HFF-Myc (cell line): ENCODE measurements at places on chromosomes 3 and 15.

DNA sequence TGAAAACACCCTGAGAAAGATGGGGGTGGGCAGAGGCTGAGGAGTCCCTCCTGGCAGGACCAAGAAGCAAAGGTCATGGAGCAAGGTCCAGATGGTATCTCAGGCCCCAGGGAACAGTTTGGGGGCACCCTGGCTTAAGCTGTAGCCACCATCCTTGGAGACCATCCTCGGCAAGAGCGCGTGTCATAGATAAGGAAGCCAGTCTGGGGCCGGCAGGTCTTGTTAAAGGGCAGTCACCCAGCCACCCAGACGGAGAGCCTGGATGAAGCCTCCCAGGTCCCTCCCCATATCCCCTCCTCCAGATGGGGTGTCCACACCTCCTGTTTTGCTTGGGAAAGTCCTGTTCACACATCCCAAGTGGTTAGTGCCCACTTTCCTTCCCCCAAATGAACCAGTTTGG lies 191.1 kb downstream of the KLF13 start:
- DNase-seq = no peak

GRCh38 chr15:39359771-39360170 lies 221.1 kb upstream of the THBS1 start:
- DNase-seq = no peak

GRCh38 chr3:148911173-148911572 lies 46.1 kb downstream of the CPA3 start:
- DNase-seq = no peak

GRCh38 chr3:11711876-11712275 lies 68.2 kb upstream of the VGLL4 start:
- DNase-seq = no peak

DNA sequence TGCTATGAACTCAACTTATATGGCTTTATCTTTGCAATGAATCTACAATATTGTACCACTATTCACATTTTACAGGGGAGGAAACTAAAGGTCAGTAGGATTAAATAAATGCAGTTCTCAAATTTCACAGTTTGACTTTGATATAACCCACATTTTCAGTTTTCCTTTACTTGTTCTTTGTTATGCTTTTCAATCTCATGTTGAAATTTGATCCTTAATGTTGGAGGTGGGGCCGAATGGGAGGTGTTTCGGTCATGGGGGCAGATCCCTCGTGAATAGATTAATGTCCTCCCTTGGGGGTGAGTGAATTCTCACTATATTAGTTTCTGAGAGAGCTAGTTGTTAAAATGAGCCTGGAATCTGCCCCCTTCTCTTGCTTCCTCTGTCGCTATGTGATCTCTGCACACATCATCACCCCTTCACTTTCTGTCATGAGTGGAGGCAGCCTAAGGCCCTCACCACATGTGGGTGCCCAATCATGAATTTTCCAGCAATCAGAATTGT lies 44.7 kb downstream of the CD200 start:
- no peak for DNase-seq

DNA sequence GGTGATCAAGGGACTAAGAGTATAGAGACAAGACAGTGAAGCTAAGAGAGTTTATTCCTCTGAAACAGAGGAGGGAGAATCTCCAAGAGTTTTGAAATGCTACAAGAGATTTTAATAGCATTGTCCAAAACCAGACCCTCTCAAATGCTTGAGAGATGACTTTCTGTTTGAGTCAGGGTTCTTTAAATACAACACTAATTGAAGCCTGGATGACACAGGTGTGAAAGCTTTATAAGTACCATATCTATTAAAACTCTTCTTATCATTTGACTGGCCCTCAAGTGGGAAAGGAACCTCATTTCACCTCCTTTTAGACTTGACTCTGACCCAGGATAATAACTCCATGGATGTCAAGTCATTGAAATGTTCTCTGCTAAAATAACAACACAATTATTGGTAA lies 5.6 kb downstream of the COL8A1 start:
- DNase-seq = no peak

DNA sequence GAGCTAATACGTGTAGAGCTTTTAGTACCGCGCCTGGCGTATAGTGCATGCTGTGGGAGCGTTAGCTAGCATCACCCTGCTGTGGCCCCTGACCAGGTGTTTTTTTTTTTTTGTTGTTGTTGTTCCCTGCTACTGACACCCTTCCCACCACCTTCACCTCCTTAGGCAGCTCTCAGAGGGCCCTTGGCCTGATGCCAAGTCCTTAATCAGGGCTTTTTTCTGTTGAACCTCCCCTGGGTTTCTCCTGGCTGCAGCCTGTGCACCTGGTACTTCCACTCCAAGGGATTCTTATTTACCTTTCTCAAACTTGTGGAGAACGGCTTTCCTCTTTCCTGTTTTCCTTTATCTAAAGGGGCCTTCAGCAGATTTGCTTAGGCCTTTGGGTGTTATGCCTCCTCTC lies 53.3 kb downstream of the SLC7A14 start:
- DNase-seq = no peak

DNA sequence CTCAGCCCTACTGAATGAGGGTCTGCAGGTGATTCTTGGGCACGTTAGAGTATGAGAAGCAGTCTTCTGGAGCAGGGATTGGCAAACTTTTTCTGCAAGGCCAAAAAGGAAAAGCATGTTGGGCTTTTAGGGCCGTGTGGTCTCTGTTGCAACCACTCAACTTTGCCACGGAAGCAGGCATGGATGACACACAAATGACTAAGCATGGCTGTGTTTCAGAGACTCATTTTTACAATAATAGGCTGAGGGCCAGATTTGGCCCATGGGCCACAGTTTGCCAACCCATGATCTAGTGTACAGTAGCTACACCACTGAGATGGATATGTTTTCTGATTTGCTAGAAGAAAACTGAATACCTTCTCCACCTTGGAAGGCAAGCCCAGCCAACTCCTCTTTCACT lies 66.1 kb upstream of the PRICKLE2 start:
- peak; percentile 52 for DNase-seq

GRCh38 chr3:129060276-129061022 lies at the start of gene GP9:
TSS of gene GP9 (plus strand) at chr3:129060779. CDS start at chr3:129061740, 961 bp downstream.
- DNase-seq = no peak

GRCh38 chr3:188421151-188421821 lies 267.3 kb downstream of the LPP start:
- peak; percentile 69 for DNase-seq

- no peak for DNase-seq
These were observed 18.6 kb upstream of the GLCE start for GRCh38 chr15:69141833-69142232.

DNA sequence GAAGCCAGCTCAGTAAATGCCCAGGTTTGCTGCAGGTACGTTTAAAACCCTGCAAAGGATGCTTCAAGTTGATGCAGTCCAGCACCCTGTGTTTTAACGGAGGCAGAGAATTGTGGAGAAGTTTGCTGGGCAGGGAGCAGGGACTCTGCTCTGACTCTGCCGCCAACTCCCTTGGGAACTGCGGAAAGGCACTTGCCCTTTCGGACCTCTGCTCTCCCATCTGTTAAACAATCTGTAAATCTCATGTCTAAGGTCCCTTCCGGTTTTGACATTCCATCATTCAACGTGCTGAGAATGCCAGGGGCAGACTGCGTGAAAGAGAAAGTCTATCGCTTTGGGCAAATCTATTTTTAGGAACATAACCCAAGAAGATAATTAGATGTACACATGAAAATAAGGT lies 184.5 kb downstream of the OPA1 start:
- no peak for DNase-seq

DNA sequence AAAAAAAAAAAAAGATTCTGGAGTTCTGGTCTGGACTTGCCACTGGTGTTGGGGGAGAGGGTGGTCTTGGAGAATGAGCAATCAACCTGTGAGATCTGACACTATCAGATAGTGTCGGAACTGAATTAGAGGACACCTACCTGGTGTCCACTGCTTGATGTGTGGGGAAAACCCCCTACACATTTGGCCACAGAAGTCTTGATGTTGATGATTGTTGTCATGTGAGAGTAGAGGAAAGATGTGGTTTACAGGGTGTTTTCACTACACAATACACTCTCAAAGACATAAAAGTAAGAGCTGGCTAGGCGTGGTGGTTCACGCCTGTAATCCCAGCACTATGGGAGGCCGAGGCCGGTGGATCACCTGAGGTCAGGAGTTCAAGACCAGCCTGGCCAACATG lies 36.9 kb upstream of the RAB7A start:
- no peak for DNase-seq

- no peak for DNase-seq
These were observed 247.4 kb downstream of the KBTBD8 start for GRCh38 chr3:67245545-67245944.

DNA sequence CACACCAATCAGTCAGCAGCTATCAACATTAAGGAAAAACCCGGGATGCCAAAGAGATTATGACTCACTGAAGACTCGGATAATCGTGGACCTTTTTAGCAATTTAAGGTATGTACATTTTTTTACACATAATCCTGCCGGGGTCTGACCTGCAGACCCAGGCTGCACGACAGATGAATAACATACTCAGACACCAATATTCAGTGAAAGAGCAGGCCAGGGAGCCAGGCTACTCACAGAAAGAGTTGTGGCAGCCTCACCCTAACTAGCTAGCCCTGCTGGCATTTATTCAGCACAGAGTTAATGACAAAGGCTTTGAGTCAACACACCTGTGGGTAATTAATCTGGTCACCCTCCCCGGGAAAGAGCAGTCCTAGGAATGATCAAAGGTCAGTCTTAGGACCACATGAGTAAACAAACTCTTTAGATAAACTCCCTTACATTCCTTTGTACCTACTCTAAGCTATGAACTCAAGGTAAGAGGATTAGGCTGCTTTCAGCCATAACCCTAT lies 727.5 kb downstream of the TBL1XR1 start:
- DNase-seq = no peak

DNA sequence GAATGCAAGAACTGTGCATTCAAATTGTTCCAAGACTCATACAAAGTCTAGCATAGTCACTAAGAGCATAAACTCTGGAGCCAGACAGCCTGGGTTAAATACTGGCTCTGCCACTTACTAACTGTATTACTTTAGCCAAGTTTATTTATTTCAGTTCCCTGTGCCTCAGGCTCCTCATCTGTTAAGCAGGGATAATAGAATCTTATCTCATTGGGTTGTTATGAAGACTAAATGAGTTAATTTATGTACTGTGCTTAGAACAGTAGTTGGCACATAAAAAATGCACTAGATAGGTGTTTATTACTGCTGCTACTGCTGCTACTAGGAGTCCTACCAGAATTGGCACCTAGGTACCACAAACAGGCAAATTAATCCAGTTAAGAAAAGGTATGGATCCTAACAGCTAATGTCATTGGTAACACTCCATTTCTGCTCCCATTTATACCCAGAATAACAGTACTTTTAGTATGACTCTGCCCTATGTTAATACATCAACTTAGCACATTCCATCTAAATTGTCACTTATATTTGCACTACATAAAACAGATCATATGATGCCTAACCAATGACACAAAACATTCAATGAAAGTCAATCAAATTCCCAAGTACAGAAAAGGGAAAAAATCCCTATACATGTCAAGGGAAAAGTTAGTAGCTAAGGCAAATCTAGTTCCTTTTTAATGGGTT lies 45.7 kb downstream of the GSK3B start:
- no peak for DNase-seq

DNA sequence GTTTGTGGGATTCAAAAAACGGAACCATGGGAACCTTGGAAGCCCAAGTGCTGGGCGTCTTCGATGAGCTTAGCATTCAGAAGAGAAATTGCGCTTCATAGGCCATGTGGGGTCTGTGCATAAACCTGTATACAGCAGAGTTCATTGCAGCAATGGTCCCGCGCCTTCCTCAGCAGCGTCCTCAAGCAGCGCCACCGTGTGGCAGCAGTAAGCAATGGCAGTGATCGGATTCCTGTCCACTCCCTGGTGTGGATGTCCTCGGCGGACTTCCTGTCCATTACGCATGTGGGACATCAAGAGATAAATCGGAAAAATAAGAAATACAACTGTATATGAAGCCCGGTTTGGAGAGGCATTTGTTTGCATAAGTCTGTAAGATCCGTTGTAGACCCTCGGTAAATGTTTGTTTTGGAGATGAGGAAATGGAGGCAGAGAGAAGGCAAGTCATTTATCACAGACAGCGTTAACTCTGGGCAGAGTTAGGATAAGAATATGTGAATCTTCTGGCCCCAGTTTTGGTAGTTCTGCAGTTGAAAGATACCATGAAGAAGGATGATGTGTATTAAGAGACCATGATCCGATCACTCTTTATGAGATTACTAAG lies 57.7 kb downstream of the CNTN4 start:
- no peak for DNase-seq

- DNase-seq = no peak
These were observed 43.1 kb upstream of the SACM1L start for GRCh38 chr3:45646051-45646585.

DNA sequence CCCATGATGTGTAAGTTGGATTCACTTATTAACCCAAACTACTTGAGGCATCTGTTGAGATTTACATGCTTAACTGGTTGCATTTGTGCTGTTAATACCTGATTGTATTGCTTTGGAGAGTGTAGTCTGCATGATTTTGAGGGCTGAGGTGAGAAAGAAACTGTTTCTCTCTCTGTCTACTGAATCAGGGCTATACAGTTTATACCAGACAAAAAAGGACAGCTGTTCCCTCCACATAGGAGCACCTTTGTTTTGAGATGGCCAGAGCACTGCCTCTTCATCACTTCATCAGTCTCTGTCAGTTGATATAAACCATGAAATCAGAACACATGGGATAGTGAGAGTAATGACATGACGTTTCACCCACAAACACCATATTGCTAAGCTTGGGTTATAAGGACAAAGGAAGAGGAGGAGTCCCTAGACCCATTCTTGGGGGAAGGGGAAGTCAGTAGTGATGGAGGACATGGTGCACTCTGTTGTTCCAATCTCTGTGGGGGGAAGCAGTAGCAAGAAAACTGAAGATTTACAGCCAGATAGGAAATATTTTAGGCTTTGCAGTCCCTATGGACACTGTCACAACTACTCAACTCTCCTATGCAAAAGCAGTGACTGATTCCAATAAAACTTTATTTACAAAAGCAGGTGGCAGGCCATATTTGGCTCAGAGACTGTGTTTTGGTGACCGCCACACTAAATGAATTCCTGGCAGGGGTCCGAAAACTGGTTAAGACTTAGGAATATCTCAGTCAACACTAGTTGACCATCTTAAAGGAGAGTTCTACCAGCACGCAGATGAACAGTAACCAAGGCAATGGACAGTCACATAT lies 123.9 kb upstream of the NR2E3 start:
- DNase-seq = no peak

DNA sequence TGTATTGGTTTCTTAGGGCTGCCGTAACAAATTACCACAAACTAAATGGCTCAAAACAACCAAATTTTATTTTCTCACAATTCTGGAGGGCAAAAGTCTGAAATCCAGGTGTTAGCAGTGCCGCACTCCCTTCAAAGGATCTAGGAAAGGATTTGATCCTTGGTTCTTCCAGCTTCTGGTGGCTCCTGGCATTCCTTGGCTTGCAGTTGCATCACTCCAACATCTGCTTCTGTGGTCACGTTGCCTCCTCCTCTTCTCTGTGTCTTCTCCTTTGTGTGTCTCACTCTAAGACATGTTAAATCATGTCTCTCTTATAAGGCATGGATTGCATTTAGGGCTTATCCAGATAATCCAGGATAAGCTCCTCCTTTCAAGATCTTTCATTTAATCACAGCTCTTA lies 262.2 kb downstream of the MEX3B start:
- DNase-seq = no peak
